ENCODE measurements at places on chromosomes 7 and 10.

DNA sequence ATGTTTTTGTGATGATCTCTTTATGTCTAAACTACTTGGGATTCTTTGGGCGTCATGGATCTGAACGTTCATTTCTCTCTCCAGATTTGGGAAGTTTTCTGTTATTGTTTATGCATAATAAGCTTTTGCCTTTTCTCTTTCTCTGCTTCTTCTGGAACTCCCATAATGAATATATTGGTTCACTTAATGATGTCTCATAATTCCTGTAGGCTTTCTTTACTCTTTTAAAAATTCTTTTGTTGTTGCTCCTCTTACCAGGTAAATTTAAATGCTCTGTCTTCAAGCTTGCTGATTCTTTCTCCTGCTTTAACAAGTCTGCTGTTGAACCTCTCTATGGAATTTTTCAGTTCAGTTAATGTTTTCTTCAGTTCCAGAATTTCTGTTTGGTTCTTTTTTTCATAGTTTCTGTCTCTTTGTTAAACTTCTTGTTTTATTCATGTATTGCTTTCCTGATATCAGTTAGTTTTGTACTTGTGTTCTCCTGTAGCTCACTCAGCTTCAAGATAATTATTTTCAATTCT lies 317.5 kb downstream of the PLXDC2 start:
- no peaks in the 10 kb centered on the region for H3K36me3 ChIP-seq
- no peaks in the 10 kb centered on the region for H3K4me1 ChIP-seq

DNA sequence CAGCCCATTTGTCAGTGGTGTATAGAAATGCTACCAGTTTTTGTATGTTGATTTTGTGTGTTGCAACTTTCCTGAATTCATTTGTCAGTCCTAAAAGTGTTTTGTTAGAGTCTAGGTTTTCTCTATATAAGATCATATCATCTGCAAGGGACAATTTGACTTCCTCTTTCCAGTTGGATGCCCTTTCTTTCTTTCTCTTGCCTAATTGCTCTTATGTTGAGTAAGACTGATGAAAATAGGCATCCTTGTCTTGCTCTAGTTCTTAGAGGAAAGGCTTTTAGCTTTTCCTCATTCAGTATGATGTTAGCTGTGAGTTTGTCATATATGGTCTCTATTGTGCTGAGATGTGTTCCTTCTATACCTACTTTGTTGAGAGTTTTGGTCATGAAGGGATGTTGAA lies 161.7 kb upstream of the TPK1 start:
- no peaks in the 10 kb centered on the region for H3K27me3 ChIP-seq
- H3K4me3 ChIP-seq = no peak overlapping the region
- no peak overlapping the region for H3K27ac ChIP-seq

DNA sequence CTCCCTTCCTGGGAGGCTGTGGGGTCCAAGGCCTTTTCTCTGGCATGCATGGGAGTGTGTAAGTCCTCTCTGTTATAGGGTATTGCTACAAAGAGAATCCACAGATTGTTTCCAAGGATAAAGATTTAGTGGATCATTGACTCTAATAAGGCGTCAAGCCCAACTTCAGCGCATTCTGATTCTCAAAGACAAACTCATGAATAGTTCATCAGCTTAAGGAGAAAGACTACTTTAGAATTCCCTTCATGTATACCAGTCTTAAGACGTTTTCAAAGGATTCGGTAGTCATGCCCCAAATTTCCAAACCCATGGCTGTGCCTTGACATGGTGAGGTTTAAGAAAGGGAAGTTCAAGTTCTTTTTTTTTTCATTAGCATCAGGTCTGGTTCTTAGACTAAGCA lies 46.6 kb upstream of the ABLIM1 start:
- no peaks in the 10 kb centered on the region for H3K27me3 ChIP-seq
- no peak overlapping the region for H3K4me3 ChIP-seq
- peaks cover 10% of the 10 kb centered on the region for H3K4me1 ChIP-seq
- H3K36me3 ChIP-seq = no peaks in the 10 kb centered on the region

DNA sequence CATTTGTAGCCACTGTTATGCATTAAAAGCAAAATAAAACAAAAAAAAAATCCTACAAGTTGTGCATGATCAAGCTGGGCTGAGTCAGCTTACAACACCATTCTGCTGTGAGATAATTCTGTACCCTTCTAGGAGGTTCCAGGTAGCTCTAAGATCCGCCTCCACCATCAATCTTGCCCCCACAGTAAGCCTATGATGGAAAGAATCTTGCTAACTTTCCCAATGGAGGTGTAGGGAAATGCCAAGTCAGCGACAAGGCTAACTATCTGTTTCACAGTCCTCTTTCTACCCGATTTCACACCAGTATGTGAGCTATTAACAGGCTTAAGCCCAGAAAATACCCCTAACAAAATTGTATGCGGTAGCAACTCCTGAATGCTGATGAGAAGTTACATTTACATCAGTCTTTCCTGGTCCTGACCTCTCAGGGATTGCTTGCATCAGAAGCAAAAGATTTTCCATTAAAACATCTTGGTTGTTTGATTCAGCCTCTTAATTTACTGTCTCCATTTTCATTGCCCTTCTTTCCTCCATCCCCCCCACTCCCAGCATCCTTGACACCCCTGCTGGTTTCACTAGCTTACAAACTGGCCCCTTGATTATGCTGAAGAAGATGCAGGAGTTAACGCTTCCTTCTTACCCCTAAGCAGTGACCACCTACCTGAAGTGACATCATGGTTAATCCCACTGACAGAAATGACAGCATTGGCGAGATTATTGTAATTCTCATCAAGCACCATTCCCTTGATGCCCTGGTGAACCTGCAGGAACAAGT lies 27.8 kb downstream of the CPN1 start:
- DNase-seq = no peak
- H3K27ac ChIP-seq = no peak overlapping the region
- H3K4me3 ChIP-seq = no peak overlapping the region
- no peaks in the 10 kb centered on the region for H3K36me3 ChIP-seq
- no peaks in the 10 kb centered on the region for H3K27me3 ChIP-seq
- no peaks in the 10 kb centered on the region for H3K4me1 ChIP-seq

DNA sequence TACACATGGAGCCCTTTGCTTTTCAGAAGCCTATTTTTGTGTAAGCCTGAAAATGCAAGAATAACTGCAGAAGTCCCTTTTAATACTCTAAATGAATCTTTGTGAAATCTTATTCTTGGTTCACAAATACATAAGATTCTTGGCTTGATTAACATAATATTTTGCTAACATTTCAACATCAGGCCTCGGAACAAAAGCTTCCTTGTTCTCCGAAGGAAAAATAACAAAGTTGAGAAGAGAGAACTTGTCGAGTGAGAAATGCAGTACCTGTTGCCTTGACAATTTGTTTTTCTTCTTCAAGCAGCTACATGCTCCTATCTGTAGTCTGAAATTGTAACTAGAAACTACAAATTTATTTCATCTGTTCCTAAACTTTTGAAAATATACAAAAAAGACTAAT lies 8.5 kb downstream of the NT5C2 start:
- no peaks in the 10 kb centered on the region for H3K4me1 ChIP-seq
- H3K4me3 ChIP-seq = no peak overlapping the region
- H3K36me3 ChIP-seq = peaks cover 39% of the 10 kb centered on the region
- H3K27me3 ChIP-seq = no peaks in the 10 kb centered on the region
- no peak overlapping the region for H3K27ac ChIP-seq
- no peak for DNase-seq

DNA sequence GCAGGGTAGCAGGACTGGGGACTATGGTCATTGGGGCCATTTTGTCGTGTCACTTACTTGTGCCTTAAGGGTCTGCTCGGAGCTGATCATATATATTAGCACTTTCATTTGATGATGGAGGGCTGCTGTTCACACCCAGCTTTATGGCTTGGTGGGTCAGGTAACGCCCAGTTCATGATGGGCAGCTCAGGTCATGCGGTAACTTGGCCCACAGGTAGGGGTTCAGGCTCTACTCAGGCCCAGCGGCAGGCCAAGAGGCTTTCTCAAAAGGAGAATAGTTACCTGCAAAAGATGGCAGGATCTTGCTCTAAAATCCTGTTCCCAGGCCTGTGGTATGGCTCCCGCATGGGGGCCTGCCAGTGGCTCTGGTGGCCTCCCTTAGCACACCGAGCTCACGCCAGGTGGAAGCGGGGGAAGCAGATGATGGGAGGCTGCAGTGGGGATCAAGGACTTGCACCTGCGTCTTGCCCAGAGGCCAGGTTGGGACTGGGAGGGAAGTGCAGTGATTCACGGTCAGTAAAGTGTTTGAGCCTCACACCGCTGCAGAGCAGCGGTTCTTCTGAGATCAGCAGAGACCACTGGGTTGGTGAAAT lies 109.5 kb downstream of the ADCY1 start:
- no peaks in the 10 kb centered on the region for H3K36me3 ChIP-seq
- no peak for DNase-seq
- H3K4me1 ChIP-seq = no peaks in the 10 kb centered on the region
- no peaks in the 10 kb centered on the region for H3K27me3 ChIP-seq

DNA sequence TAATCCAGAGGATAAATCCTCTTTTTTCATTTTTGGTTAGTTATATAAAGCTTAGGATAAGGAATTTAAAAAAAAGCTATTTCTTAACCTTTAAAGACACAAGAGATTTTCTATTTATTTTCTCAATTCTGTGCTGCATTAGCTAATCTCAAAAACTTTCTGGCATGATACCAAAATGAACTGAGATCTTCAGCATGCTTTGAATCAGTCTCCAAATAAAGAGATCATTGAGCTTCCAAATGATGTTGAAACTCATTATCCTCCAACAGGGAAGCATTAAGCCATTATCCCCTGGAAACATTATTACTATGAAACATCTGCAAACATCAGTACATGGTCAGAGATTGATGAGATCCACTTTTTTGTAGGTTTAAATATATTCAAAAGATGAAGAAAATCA lies 350.3 kb upstream of the TEX47 start:
- no peak overlapping the region for H3K27ac ChIP-seq
- no peak for DNase-seq
- no peaks in the 10 kb centered on the region for H3K27me3 ChIP-seq

GRCh38 chr10:102185811-102186527 lies 33.8 kb downstream of the NOLC1 start:
- no peaks in the 10 kb centered on the region for H3K27me3 ChIP-seq
- no peak for DNase-seq
- H3K4me1 ChIP-seq = no peaks in the 10 kb centered on the region
- H3K36me3 ChIP-seq = no peaks in the 10 kb centered on the region

DNA sequence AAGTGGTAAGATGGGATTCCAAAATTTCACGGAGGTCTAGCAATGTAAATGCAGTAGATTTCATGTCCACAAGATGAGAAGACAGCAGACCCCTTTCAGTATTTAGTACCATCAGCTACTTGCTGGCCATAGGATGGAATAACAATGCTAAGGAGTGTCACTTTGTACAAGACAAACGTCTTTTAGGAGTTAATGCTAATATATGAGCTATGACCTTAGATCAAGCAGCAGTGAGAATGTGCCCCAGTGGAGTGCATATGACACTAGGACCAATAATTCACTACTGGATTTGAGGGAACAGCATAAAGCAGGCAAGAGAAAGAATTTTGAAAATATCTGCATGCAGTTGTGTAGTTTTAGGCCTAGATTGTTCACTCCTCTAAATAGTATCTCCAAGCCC lies 182.8 kb upstream of the ZNF804B start:
- no peak overlapping the region for H3K27ac ChIP-seq
- no peak overlapping the region for H3K4me3 ChIP-seq
- no peaks in the 10 kb centered on the region for H3K36me3 ChIP-seq
- no peaks in the 10 kb centered on the region for H3K4me1 ChIP-seq
- no peak for DNase-seq

DNA sequence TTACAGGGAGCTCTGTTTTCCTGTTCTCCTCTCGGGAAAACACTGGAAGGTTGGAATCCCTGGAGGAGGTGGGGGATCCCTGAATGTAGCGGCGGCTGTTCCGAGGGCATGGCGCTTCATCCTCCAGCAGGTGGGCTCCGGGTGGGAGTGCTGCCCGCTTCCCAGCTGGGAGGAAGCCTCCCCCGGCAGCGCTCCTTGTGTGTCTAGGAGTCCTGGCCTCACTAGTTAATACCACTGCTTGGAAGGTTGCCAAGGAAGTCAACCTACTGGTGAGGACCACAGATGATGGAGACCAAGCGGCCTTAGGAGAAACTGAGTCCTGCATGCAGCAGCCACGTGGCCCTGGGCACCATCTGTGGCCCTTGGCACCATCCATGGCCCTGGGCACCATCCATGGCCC lies 151.9 kb upstream of the PFKP start:
- no peak for DNase-seq
- H3K27ac ChIP-seq = no peak overlapping the region
- no peak overlapping the region for H3K4me3 ChIP-seq
- H3K27me3 ChIP-seq = no peaks in the 10 kb centered on the region
- H3K36me3 ChIP-seq = no peaks in the 10 kb centered on the region

DNA sequence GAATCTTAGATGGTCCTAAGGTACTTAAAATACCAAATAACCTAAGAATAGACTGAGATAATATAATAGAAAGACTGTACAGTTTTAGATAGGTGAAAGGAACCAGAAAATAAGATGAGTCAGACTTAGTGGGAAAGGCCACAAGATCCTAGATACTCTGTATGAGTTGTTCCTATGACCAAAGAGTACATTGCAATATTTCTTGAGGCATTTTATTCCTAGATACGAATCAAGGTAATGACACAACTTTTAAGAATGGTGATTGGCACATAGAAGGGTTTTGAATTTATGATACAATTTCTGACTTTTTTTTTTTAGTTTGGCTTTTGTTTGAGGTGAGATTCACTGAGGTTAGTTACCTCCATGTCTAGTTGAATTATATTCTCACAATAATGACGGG lies 30.2 kb downstream of the MGAM start:
- DNase-seq = no peak
- H3K4me3 ChIP-seq = no peak overlapping the region
- H3K27me3 ChIP-seq = no peaks in the 10 kb centered on the region
- H3K27ac ChIP-seq = no peak overlapping the region

- H3K27ac ChIP-seq = no peak overlapping the region
- no peaks in the 10 kb centered on the region for H3K27me3 ChIP-seq
- no peak for DNase-seq
These were observed 465.6 kb downstream of the PLXNA4 start for GRCh38 chr7:132110692-132111091.

DNA sequence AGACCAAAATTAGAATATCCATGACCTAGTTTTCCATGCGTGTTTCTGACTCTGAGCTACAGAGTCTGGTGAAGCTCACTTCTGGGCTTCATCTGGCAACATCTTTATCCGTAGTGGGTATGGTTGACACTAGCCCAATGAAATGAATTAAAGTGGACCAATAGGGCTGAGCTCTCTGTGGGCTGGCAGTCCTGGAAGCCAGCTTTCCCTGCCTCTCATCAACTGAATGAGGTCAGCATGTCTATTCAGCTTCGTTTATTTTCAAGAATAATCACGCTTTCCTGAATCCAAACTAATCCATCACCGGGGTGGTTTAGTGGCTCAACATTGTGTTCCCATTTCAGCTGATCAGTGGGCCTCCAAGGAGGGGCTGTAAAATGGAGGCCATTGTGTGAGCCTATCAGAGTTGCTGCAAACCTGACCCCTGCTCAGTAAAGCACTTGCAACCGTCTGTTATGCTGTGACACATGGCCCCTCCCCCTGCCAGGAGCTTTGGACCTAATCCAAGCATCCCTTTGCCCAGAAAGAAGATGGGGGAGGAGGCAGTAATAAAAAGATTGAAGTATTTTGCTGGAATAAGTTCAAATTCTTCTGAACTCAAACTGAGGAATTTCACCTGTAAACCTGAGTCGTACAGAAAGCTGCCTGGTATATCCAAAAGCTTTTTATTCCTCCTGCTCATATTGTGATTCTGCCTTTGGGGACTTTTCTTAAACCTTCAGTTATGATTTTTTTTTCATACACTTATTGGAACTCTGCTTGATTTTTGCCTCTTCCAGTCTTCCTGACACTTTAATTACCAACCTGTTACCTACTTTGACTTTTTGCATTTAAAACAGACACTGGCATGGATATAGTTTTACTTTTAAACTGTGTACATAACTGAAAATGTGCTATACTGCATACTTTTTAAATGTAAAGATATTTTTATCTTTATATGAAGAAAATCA lies 35.5 kb downstream of the CAV1 start:
- no peaks in the 10 kb centered on the region for H3K27me3 ChIP-seq
- no peak for DNase-seq
- H3K36me3 ChIP-seq = peaks cover 25% of the 10 kb centered on the region
- no peak overlapping the region for H3K4me3 ChIP-seq
- H3K27ac ChIP-seq = peak overlapping the region; percentile 67
- H3K4me1 ChIP-seq = peaks cover 62% of the 10 kb centered on the region

Data from SK-N-SH (cell line).